ENCODE measurements at places on chromosomes 2 and 18.

GRCh38 chr2:213316001-213316735, 31.9 kb downstream of the SPAG16 start:
- DNase-seq, result no peak

- DNase-seq, result no peak
Observed at GRCh38 chr2:9331704-9332103, 91.6 kb downstream of the ITGB1BP1 start.

DNA sequence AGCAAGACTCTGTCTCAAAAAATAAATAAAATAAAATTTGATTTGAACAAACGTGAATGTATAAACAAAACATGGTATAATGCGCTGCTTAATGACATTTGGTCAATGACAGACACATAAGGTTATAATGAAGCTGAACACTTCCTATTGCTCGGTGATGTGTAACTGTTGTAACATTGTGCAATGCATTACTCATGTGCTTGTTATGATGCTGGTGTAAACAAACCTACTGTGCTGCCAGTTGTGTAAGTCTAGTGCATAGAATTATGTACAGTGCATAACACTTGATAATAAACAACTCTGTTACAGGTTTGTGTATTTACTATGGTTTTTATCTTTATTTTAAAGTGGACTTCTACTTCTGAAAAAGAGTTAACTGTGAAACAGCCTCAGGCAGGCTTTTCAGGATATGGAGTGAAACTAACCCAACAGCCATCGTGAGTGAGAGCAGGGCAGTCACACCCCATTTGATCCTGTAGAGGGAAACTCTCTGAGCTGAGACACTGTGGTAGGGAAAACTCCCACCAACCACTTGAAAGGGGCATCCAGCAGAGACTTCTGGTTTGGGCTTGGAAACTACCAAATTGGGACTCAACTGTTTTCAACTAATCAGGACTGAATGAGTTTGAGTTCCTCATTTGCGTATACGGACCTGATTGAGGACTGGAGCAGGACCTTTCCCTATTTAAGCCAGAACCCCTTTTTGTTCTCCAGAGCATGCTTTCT, 8.7 kb upstream of the RPRD1A start:
- DNase-seq, result no peak

- DNase-seq, result no peak
Observed at GRCh38 chr2:239858179-239858578, 167.0 kb downstream of the NDUFA10 start.

GRCh38 chr2:138364554-138365162, 136.9 kb upstream of the SPOPL start:
- no peak for DNase-seq

DNA sequence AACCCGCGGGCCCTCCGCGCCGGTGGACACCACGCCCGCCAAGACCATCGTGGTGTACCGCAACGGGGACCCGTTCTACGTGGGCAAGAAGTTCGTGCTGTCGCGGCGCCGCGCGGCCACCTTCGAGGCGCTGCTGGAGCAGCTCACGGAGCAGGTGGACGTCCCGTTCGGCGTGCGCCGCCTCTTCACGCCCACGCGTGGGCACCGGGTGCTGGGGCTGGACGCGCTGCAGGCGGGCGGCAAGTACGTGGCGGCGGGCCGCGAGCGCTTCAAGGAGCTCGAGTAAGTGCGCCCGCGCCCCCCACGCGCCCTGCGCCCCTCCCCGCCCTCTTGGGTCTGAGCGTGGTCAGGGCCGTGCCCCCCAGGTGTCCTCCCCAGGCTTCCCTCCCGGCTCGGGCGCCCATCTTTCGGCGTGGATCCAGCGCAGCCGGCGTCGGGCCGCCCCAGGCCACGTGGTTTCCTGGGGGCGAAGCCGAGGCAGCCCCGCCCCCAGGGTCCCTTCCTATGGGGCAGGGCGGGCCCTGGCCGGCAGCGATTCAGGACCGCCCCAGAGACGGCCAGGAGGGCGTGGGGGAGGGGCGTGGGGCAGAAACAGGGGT, 481 bp downstream of the DCDC2C start:
- DNase-seq, result no peak

- DNase-seq, result no peak
Observed at GRCh38 chr18:59029663-59030429, 109.8 kb upstream of the SEC11C start.

GRCh38 chr2:26068602-26069298, 34.9 kb downstream of the RAB10 start:
- no peak for DNase-seq

DNA sequence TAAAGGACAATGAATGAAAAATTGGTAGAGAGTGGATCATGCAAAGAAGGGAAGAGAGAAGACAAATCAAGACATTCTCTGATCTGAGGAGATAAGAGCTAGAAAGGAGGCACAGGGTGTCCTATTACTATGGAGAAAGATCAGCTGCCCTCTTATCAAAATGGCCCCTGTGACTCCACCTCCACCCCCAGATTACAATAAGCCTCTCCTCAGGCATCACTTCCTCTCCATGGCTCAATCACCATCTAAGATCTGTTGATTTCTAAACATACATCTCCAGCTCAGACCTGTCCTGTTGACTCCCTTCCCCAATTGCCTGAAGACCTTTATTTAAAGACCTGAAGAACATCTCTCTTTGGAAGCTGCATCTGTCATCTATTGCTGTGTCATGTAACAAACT, 43.2 kb downstream of the SP100 start:
- DNase-seq, result no peak

DNA sequence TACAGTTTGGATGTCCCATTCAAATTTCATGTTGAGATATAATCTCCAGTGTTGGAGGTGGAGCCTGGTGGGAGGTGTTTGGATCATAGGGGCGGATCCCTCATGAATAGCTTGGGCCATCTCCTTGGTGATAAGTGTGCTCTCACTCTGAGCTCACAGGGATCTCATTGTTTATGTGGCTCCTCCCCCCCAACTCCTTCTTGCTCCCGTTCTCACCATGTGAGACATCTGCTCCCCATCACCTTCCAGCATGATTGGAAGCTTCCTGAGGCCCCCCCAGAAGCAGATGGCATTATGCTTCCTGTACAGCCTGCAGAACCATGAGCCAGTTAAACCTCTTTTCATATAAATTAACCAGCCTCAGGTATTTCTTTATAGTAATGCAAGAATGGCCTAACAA, 3.0 kb upstream of the INPP1 start:
- DNase-seq, result no peak

- no peak for DNase-seq
Observed at GRCh38 chr2:239341146-239341732, 59.6 kb downstream of the HDAC4 start.

DNA sequence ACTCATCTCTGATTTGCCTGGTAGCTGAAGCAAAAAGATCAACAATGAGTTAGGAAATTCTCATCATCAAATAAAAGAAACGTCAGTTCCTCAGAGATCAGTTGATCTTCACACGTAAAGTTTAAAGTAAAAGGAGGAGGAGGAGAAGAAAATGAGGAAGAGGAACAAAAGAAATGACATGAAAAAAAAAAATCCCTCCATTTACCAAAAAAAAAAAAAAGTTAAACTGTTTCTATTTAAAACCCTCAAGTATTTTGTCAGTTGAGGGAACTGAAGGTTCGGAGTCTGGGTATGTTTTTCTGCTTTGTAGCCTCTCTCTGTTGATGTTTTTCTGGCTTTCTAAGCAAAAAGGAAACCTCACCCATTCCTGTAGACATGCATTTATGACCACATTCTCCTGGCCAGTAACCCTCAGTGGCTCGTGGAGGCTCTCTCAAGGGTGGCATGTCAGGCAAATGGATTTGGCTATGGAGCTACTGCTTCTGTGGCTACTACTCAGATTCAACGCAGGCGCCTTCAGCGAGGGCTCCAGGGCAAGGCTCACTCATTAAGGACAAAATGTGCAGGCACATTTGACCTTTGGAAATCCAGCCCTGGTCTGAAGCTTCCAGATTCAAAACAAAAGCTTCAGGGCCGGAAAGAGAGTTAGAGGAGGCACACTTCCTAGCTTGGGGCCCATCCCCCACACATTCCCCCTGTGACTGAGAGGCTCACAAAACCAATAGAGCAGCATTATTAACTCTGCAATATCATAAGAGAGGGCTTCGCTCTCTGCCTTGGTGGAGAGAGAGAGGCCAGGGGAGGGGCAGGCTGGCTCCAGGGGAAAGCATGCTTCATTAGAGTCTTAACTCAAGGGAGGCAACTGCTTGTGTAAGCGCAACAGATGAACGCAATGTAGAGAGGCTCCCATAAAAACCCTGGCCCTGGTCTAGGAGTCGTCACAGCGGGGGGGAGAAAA, 22.3 kb downstream of the KLF7 start:
- peak; percentile 45 for DNase-seq

GRCh38 chr2:159098921-159099411, 130.5 kb downstream of the TANC1 start:
- no peak for DNase-seq

DNA sequence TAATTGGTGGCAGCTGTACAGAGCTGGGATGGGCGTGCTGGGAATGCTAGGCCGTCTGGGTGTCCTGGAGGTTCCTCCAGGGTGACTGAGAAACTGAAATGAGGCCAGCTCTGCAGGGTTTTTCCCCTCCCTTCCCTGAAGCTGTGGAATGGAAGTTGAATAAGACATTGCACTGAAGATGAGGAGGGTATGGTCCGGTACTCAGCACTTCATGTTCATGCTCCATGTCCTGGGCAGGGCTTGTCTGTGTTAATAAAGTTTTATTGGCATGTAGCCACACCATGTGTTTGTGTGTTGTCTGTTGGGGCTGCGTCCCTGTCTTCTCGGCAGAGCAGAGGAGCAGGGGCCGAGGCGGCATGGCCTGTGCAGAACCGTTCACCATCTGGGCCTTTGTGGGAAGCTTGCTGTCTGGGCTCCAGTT, 154.0 kb downstream of the LDLRAD4 start:
- no peak for DNase-seq

Data from NCI-H1417 treated with DMSO at 0.1 percent for 48 hours (cell line).